ENCODE measurements at places on chromosomes 11 and 22.

- no peak for DNase-seq
Measured at GRCh38 chr22:29122041-29122440, 49.2 kb downstream of the KREMEN1 start.

DNA sequence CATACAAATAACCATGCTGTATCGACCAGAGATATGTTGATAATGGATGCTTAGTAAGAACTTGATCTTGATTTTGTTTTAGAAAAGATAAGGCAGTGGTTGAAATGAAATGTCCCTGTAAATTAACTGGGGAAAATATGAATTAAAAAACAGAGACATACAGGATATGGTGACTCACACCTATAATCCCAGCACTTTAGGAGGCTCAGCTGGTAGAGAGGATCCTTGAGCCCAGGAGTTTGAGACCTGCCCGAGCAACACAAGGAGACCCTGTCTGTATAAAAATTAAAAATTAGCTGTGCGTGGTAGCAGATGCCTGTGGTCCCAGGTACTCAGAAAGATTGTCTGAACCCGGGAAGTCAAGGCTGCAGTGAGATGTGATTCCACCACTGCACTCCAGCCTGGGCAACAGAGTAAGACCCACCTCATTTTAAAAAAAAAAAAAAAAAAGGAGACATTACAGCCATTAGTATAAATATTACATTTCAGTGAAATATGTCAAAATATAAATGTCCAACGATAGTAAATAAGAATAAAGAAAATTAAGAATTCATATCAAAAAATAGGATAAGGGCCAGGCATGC lies 4.6 kb downstream of the PICALM start:
- DNase-seq: no peak

GRCh38 chr11:65907878-65908277 lies 7.7 kb upstream of the FOSL1 start:
- DNase-seq: no peak

GRCh38 chr22:36897611-36898010 lies 15.8 kb upstream of the CSF2RB start:
- no peak for DNase-seq

DNA sequence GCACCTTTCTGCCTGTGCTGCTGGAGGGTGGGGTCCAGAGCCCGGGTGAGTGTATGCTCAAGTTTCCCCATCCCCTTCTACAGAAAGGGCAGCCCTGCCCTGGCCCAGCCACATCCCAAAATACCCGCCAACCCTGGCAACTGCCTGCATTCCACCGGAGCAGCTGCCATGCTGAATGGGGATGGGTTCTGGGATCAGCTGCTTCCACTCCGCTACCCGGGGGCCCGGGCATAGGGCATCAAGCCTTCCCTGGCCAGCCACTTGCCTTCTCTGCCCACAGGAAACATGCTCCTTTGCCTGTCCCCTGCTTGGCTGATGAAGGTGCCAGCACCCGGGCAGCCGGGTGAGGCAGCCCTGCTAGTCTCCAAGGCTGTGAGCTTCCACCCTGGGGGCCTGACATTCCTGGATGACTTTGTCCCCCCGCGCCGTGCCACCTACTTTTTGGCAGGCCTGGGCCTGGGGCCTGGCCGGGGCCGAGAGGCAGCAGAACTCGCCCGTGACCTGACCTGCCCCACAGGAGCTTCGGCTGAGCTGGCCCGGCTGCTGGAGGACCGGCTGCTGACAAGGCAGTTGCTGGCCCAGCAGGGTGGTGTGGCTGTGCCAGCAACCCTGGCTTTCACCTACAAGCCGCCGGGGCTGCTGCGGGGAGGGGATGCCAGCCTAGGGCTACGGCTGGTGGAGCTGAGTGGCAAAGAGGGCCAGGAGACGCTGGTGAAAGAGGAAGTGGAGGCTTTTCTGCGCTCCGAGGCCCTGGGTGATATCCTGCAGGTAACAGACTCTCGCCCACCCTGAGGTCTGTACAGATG lies 3.2 kb downstream of the CARNS1 start:
- no peak for DNase-seq

DNA sequence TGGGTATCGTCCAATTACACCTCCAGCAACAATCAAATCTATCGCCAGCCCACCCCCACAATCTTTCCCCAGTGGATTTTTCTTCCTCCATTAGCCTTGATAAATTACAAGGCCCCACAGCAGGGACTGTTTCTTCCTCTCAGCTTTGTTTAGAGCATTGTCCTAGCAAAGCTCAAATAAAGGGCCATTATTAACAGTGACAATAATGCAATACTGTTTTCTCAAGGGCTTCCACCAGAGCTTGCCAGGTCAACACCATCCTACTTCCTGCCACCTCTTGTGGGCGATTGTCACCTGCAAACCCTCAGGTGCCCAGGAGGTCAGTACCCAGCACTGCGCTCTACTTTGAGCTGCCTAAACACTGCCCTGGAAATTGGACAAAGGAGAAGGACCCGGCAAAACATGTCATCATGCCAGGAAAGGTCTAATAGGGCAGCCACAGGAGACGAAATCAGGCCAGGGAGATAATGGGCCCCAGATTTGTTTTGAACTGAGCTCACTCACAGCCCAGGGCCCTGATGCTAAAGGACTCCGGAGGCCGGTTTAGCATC lies 95.2 kb downstream of the ABTB2 start:
- DNase-seq: no peak

DNA sequence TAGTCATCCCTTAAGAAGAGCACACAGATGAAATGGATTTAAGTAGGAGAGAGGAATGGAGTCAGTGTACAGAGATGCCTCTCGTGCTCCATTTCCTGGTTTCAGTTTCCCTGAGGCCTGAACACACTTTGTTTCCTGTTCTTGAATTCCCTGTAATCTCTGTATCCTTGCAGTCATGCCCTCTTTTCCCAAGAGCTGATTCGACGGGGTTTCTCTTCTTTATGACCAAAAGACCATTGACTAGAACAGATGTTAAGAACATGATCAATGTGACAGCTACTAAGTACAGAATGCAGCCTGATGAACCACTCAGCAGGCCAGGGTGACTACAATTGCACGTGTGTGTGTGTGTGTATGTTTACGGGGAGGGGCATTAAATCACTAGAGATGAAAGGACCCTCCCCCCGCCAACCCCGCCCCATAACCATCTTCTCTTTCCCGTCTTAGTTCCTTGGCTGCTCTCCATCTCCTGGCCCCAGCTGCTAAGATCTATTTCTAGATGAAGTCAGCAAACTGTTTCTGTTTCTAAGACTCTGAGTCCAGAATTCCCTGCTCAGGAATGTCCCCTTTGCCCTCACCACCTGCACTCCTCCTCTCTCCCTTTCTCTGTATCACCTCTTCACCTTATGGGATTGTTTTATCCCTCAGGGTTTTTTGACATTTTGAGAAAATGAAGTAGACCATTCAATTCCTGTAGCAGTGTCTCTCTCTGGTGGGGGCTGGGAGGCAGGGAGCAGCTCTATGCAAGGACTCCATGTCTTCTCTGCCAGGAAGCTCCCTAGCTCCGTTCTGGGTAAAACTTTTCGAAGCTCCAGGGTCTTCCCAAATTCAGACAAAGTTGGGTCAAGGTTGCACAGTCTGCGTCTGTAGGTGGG lies 26.0 kb downstream of the SLC22A6 start:
- no peak for DNase-seq
